ENCODE measurements at places on chromosomes 2 and 18.

GRCh38 chr2:37851428-37851827 is 73.7 kb upstream of the RMDN2 start:
- DNase-seq: no peak

- no peak for DNase-seq
Measured at GRCh38 chr18:34867520-34867919, 157.4 kb downstream of the DTNA start.

GRCh38 chr2:165810418-165810817 is 16.4 kb upstream of the GALNT3 start:
- DNase-seq: no peak

GRCh38 chr18:63539904-63540510 is 2.2 kb upstream of the SERPINB12 start:
- no peak for DNase-seq

GRCh38 chr2:225742487-225742886 is 343.0 kb downstream of the NYAP2 start:
- no peak for DNase-seq

DNA sequence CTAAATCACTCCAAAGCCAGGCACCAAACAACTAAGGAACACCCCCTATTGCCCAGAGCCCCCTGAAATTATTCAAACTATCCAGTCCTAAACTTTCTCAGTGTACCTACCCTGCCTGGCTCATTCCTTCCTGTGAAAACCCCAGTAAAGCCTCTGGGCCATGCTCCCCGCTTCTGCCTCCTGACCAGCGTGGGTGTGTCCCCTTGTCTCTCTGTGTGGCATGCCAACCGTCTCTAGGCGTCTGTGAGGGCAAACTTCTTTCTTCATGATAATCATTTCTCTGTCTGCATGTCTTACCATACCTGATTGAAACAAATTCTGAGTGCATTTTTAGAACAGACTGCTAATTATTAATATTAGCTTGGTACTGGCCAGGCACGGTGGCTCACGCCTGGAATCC is 109.0 kb upstream of the MSH2 start:
- no peak for DNase-seq

- DNase-seq: no peak
Measured at GRCh38 chr2:101942851-101943250, 48.9 kb upstream of the IL1R2 start.

GRCh38 chr2:309954-310510 is 22.1 kb upstream of the ALKAL2 start:
- DNase-seq: no peak

DNA sequence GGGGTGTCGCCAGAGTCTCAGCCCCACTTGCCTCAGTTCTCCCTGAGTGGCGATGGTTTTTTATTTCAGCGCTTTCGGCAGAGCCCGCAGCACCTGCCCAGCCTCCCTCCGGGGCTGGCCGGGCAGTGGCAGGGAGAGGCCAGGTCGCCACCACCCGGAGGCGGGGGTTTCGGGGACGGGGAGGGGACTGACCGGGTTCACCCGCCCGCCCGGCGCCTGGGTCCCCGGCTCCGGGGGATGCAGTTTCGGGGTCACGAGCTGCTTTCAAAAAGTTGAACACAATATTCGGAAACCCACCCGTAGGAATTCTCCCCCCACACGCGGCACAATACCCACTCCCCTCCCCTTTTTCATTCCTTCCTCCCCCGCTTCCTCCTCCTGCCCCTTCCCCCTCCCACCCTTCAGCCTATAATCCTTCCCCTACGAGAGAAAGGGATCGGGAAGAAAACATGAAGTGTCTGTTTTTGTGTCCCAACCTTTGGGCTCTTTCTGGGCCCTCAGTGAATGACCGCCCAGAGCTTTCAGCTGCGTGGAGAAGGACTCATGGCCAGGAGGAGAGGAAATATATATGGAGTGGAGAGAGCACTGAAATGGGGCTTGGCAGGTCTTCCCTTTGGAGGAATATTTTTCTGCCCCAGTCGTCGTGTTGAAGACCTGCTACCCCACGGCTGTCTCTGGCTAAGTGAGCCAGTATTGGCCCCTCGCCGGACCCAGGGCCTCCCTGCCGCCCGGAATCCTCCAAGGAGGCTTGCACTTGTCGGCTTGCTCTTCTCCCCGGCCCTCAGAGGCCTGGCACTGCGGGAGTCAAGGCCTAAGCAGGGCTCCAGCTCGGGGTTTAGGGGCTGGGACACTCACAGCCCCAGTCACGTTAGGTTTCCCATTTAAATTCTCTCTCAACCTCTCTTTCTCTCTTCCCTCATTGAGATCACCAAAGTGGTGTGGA is 2.1 kb upstream of the SIX3 start:
- DNase-seq: no peak

DNA sequence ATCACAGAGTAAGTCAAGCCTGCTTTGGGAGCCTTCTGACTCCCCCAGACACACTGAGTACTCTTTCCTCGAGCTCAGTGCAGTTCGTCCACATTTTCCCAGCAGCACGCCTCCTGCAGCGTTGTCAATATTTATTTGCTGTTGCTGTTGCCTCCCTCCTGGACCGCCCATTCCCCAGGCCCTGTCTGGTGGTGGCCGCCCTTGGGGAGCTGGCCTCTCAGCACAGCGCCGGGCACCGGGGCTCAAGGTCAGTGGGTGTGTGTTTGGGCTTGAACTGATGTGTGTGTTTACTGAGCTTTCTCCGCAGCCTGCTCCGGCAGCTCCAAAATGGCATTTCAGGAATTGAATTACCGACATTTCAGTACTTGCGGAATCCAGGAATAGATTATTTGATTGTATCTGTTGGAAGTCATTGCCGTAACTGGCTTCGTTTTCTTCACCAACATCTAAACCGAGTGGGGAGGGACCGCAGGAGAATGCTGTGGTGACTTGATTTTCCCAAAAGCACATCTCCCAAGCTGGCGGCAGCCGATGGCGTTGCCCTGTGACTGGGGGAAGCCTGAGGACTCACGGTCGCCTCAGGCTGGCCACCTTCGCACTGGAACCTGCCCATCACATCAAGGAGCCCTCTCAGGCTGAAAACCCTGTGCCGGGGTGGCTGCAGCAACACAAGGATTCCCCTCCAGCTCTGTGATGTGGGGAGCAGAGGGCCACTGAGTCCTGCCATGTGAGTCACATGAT is 66.0 kb downstream of the HPCAL1 start:
- no peak for DNase-seq

DNA sequence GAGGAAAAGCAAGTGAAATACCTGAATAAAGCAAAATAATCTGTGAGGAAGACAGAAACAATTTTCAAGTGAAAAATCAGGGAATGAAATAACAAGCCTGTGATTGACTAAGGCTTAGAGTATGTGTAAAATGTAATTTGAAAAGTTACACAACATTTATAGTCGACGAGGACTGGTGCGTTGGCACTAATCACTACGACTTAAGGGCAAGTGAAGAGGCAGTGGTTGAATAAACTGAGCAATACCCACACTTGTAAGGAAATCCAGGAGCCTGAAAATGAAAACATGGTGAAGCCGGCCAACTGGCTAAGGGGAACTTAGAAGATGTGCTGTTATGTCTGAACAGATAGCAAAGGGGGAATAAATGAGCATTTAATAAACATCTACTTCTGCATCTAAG is 13.4 kb downstream of the DOK1 start:
- no peak for DNase-seq

DNA sequence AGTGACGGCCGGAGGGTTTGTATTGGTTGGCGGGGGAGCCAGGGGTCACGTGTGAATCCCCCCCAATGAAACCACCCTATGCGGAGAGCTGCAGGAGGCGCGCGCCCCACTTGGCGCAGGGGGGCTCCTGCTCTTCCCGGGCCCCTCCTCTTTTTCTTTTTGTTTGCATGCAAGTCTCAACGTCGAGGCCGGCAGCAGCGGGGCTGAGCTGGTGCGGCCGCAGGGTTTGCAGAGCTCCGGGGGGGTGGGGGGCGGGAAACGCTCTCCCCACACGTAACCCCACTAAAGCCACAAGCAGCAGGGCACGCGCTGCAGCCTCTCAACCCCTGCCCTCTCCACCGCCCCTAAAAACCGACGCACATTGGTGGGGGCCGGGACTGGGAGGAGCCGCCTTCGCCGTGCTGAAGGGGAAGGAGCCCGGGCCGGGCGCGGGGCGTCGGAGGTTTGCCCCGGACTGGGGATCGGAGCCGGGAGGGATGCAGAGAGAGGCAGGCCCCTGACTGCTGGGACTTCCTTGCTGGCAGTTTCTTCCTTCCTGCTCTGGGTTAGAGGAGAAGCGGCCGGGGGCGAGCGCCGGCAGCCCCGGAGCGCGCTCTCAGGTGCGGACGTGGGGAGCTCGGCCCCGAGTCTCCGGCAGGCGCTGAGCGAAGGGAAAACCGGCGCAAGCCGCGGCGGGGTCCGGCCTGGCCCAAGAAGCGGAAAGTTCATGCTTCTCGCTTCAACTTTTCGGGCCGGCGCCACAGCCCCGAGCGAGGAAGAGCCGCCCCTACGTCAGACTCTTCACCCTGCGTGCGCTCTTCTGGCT is 864 bp downstream of the LBH start:
- peak; percentile 79 for DNase-seq

DNA sequence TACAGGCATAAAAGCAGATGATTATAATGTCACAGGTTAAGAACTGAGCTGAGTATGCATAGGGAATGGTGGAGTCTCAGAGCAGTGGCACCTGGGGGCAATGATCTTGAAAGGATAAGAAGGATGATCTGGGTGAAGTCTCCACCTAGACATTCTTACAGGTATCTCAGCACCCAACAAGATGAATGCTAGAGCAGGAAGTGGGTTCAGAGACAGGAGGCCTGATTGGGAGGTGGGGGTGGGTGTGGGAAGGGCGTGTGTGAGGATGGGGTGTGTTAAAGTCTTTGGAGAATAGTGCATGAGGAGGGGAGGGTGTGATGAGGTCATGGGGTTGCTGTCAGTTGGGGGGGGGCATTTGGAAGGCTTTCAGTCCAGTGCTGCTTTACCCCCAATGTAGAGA is 78.8 kb upstream of the UPP2 start:
- no peak for DNase-seq

- no peak for DNase-seq
Measured at GRCh38 chr2:54209379-54209778, 46.6 kb downstream of the TSPYL6 start.

- DNase-seq: no peak
Measured at GRCh38 chr2:233428008-233428407, 73.7 kb downstream of the DGKD start.

- no peak for DNase-seq
Measured at GRCh38 chr2:177164131-177164530, 48.5 kb upstream of the HNRNPA3 start.

GRCh38 chr2:84212611-84213314 is 246.3 kb downstream of the SUCLG1 start:
- no peak for DNase-seq

DNA sequence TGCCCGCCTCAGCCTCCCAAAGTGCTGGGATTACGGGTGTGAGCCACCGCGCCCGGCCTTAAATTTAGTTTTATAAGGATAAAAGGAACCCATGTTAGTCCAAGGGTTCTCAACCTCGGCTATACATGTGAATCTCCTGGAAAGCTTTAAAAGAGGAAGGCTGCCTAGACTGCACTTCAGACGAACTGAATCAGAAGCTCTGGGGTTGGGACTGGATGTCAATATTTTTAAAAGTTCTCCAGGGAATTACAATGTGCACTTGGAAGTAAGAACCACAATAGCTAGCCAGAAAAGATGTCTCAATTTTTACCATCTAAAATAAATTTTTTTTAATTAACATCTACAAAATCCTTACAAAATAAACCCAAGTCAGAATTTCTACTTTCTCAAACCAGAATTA is 10.1 kb downstream of the LMAN2L start:
- DNase-seq: no peak

GRCh38 chr18:44080054-44080453 is 600.6 kb upstream of the SETBP1 start:
- no peak for DNase-seq

- no peak for DNase-seq
Measured at GRCh38 chr2:167294776-167295140, 406.5 kb downstream of the XIRP2 start.

DNA sequence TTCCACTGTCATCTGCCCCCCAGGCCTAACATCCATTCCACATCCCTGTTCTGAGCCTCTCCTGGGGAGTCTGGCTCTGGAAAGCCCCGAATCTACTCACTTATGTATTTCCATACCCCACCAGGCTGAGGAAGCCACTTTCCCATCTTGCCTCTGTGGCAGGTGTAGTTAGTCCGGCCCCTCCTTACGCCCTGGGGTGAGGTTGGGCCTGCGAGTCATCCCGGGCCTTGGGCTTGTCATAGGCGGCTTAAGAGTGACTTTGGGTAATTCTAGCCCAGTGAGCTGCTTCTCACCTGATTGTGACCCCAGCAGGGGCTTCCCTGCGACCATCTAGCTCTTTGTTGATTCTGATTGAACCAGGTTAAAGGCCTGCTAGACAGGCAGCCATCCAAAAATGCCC is 21.1 kb downstream of the PCARE start:
- no peak for DNase-seq

GRCh38 chr2:53424902-53425301 is 342.7 kb upstream of the CHAC2 start:
- DNase-seq: no peak

- DNase-seq: no peak
Measured at GRCh38 chr2:191686066-191686465, 8.1 kb downstream of the NABP1 start.

DNA sequence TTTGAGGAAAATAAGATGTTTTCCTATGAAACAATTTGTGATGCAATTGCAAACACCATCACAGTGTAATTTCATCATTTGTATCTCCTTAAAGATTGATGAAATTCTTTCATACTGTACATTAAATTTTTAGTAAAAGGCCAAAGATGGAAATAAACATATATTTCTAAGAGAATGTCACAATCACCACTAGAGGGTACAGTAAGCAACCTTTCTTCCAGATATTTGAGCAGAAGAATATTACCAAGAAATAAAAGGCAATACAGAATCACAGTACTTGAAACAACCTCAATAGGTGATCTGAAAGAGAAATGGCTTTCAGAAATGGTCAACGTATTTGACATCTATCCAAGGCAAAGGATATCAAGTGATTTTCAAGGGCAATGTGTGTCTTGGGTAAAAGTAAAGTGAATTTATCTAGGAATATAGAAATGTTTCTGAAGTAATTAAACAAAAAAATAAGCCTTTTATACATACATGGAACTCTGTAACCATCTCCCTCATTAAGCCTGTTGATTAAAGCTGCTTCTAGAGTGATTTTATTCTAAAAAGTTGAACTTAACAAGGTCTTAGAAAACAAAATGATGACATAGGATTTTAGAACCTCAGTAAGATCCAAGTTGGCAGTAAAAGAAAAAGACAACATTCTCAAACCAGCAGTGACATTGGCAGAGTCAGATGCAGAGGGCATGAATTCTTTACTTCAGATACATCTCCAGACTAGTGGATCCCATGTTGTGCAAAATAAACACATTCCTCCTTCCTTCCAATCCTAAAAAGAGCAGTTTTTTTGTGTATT is 90.3 kb upstream of the SESTD1 start:
- DNase-seq: no peak
